Aortic smooth muscle cell (primary cell): ENCODE measurements at places on chromosomes 5 and 9. TPM values are rescaled to one million over a fixed set of nuclear protein-coding genes. Genes with fewer than 3 reads are reported as not detected.

CDC20B gene
- total RNA-seq: 0.06 and 0.13 TPM in 2 replicates

ANKRD33B gene
- 10.4 and 10.6 TPM in 2 replicates for total RNA-seq

SLC35D2 gene
- 17.0 and 20.4 TPM in 2 replicates for total RNA-seq

CYFIP2 gene
- total RNA-seq: 6.3 and 16.8 TPM in 2 replicates

MSMP gene
- total RNA-seq: 0.31 and 1.6 TPM in 2 replicates

FUT7 gene
- total RNA-seq: not detected in 2 replicates

PCDHA4 gene
- total RNA-seq: 0.26 and 0.37 TPM in 2 replicates

ISL1 gene
- total RNA-seq: 0.13 and 0.25 TPM in 2 replicates

LCN15 gene
- total RNA-seq: not detected in 2 replicates

DMRT2 gene
- not detected in 2 replicates for total RNA-seq

SHISAL2B gene
- not detected in 2 replicates for total RNA-seq

SPINK13 gene
- not detected in 2 replicates for total RNA-seq
